ENCODE measurements at places on chromosomes 11 and 22. TPM values are rescaled to one million over a fixed set of nuclear protein-coding genes. Genes with fewer than 3 reads are reported as not detected.
A peak's percentile ranks its signal among the peaks of the same experiment; 100 is the strongest.

- no peak for DNase-seq
Measured at GRCh38 chr22:30332994-30333706, 6.4 kb upstream of the TBC1D10A start.

DNA sequence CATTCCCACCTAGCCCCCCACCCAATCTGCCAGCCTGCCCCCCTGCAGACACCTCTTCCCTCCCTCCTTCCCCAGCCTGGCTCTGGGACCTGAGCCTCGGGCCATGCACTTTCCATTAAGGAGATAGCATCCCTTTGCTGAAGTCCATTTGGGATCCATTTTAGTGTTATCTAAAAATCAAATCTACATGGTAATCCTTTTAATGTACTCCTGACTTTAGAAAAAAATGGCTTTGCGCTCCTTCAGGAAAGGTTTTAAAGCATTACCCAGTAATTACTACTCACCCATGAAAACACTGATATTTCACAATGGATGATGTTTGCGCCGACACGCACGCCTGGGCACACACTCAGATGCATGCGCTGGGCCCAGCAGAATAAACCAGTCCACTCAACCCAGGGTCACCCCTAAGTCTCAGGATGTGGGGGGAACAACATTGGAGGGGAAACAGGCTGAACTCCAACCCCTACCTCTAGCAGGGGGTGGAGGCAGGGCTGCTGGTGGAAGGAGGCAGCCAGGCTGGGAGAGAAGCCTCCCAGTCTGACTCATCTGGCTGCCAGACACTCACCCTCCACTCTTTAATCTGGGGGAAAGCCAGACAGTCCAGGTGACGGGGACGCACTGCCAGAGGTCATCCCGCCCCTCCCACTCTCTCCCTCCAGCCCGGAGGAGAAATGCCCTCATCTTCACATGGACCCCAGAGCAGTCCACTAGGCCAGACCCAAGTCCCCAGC, 29.8 kb downstream of the LMO1 start:
- DNase-seq, result no peak

TRIM49 gene
- total RNA-seq, result not detected

OR8G5 gene
- total RNA-seq, result not detected

OR51L1 gene
- total RNA-seq, result not detected

DNA sequence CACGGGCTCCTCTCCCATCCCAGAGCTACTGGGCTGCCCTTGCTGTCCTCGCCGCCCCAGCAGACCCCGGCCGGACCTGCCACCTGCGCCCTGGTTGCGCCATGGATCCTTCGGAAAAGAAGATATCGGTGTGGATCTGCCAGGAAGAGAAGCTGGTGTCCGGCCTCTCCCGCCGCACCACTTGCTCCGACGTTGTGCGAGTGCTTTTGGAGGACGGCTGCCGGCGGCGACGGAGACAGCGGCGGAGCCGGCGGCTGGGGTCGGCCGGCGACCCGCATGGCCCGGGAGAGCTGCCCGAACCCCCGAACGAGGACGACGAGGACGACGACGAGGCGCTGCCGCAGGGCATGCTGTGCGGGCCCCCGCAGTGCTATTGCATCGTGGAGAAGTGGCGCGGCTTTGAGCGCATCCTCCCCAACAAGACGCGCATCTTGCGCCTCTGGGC, 382 bp downstream of the RASSF10 start:
- no peak for DNase-seq

NRGN gene
- total RNA-seq, result 0.37 TPM

DNA sequence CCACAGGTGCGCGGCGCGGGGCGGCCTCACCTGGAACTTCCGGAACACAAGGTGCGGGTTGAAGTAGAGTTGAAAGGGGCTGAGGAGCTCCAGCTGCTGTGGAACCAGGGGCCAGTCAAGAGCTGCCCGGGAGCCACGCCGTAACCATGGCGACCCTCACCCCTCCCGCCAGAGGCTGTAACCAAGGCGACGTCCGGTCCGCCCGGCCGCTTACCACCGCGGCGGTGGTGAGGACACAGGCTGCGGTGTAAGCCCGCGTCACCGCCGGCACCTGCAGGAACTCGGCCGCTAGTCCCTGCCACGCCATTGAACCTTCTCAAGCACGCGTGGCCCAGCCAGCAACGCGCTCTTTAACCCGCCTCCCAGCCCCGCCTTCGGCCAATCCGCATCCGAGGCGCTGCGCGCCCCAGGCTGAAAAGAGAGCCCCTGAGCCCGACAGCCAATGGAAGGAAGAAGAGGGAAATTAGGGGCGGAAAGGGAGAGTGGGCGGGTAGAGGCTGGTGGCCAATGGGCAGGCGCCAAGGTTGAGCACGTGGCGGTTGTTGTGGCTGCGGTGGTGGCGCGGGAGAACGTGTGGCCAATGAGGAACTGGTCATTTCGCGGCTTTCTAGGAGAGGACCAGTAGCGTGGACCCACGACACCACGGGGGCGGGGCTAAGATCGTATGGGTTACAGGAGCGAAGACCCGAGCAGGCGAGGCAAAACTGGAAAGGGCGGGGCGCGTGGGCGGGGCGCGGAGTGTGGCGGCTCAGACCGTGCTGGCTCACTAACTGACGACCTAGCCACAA, at the start of gene DERL3:
Gene DERL3 (minus strand): TSS at position 326 of the 788 bp plus-strand sequence. CDS start 19 bp downstream, at position 307.
- DNase-seq, result peak; percentile 88

DNA sequence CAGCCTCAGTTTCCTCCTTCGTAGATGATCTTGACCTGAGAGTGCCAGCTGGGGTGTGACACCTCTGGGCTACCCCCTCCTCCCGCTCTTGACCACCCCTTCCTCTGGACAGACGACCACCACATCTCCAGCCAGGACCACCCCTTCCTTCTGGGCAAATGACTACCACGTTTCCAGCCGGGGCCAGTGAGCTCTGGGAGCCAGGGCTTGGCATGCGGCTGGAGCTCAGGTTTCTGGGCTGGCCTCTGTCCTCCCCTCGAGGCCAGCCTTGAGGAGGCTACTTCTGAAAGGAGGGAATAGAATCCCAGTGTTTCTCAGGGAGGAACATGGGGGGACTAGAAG, 120.9 kb downstream of the KCNQ1OT1 start:
- DNase-seq, result no peak

NCAM1 gene
- 114 TPM for total RNA-seq

SEC14L6 gene
- 1.2 TPM for total RNA-seq

CSF2RB gene
- total RNA-seq, result 5.3 TPM

GRCh38 chr11:98565311-98565710, 455.4 kb upstream of the CNTN5 start:
- DNase-seq, result no peak

DNA sequence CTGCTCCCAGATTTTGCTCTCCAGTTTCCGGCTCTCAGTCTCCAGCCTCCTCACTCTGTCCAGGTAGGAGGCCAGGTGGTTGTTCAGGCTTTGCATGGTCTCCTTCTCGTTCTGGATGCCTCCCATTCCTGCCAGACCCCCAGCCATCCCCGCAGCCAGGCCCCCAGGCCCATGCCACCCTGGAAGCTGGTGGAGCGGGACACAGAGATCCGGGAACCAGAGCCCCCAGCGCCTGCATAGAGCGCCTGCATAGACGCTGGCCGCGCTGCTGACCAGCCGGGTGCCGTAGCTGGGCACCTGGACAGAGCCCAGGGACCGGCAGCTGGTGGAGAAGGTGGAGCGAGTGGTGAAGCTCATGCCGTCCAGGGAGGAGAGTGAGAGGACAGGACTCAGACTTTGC, 82.7 kb upstream of the LDLRAD3 start:
- DNase-seq, result no peak

- DNase-seq, result no peak
Measured at GRCh38 chr22:48746789-48747425, 1080.8 kb downstream of the BRD1 start.
